ENCODE measurements at places on chromosomes 4 and X. TPM values are rescaled to one million over a fixed set of nuclear protein-coding genes. Genes with fewer than 3 reads are reported as not detected.

VSIG4 gene
- total RNA-seq, result not detected

CDX4 gene
- not detected for total RNA-seq

DCTD gene
- total RNA-seq, result 92.6 TPM

ZIC3 gene
- total RNA-seq, result not detected

PTPN13 gene
- total RNA-seq, result 44.3 TPM

DOCK11 gene
- total RNA-seq, result 19.2 TPM

PCYT1B gene
- 0.26 TPM for total RNA-seq

OTUD6A gene
- total RNA-seq, result not detected

SYTL4 gene
- total RNA-seq, result 3.0 TPM

CACNA1F gene
- not detected for total RNA-seq

CT45A2 gene
- total RNA-seq, result not detected

NXT2 gene
- total RNA-seq, result 21.8 TPM

TCEAL6 gene
- not detected for total RNA-seq

ADAM29 gene
- total RNA-seq, result not detected

UGT8 gene
- not detected for total RNA-seq

CNGA2 gene
- total RNA-seq, result not detected

SGCB gene
- 49.8 TPM for total RNA-seq

GPR34 gene
- total RNA-seq, result not detected

All from articular chondrocyte of knee joint (primary cell).